Epithelial cell of esophagus (primary cell): ENCODE measurements at places on chromosomes 16 and 17.

GRCh38 chr17:50798424-50799288, 31.3 kb upstream of the ANKRD40CL start:
- peak; percentile 95 for DNase-seq

DNA sequence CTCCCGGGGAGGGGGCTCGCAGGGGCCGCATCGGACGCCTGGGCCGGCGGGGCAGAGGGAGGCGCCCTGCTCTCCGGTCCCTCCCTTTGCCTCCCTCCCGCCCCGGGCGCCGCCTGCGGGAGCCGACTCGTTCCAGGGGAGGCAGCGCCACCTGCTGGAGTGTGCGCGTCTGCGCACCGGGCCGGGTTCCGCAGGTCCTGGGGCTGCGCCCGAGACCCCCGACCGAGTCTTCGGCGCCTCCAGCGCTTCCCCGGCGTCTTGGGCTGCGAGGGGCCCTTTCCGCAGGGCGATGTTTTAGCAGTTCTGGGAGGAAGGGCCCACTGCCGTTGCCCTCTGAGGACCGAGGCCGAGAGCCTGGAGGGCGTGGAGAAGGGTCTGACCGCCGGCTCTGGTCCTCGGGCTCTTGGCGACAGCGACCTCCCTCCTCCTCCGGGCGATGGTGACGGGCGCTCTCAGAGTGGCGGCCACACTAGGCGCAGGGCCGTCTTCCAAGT, 106.3 kb downstream of the SEC14L1 start:
- DNase-seq = peak; percentile 57

DNA sequence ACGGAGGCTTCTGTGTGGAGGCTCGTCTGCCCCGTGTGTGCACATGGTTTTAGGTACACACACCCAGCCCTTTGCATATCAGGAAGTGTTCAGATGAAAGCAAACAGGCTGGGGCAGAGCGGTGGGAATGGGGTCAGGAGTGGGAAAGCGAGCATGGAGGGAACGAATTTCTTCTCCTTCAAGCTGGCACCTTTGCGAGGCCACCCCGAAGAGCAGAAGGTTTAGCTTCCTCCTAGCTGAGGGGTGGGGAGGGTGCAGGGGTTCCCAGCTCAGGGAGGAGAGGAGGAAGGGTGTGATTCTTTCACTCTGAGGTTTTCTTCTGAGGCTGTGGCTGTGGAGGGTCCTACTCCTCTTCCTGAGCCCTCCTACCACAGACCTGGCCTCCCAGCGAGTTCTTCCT, 83.6 kb downstream of the ABR start:
- no peak for DNase-seq

DNA sequence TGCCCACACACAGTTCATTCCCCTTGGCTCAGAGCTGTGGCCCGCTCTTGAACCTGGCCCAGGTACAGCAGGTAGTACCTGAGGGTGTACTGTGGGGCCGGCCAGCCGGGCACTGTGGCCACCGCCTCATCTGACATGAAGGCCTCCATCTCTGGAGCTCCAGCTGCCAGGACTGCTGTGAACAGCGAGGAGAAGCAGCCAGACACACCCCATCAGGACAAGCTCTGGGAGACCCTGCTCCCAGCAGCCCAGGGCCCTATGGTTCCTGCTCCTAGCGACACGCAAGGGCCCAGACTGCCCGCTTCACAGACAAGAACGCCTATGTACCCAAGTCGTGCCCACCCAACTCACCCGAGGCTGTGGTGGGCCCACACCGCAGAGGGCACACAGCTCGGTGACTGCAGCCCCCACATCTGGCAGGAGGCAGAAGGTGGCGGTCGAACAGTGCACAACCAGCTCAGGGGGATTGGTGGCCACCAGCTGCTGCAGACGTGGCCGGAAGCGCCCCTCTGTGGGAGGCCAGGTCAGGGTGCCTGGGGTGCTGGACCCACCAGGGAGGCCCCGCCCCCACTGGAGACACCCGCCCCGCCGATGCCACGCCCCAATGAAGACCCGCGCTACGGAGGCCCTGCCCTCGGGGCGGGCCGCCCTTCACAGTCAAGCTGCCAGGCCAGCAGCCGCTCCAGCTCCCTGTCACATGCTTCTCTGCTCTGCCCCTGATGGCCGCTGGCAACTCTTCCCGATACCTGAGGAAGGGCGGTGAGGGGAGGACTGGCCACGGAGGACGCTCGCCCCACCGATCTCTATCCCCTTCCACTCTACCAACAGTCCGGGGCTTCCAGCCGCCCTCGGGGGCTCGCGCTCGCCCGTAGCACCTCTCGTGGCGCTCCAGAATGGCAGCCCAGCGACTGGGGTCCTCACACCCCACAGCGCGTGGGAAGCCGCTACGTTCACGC, 1.1 kb upstream of the STUB1 start:
- DNase-seq = peak; percentile 44

DNA sequence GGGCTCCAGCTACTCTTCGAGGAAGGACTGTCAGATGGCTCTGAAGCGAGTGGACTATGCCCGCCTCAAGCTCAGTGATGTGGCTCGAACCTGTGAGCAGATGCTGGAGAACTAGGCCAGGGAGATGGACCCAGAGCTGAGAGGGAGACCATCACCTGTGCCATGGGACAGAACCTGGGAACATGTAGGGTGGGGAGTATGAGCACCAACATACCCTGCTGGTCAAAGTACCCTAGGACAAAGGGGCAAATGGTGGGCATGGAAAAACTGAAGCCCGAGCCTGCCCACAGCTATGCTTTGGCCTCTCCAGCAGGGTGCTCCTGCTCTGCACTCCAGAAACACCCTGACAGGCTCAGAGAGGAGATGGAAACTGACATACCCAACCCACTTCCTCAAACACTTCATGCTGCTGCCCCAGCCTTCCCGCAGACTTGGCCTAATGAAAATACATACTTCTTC, 1.9 kb downstream of the MED11 start:
- peak; percentile 12 for DNase-seq

DNA sequence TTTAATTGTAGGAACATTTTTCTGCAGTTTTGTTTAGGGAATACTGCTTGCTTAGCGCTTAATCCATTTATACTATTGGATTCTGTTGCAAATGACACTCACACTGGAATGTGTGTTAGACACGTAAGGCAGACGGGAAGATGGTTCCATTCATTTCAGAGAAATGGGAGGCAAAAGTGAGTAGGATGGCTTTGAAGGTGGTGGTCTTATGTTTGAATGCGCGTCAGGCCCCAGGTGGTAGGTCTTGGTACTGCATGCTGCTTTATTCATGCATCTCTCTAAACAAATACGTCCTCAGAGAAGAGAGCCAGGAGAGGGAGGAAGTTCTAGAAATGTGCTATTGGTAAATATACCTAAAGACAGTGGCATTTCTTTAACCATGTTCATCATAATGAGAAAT, 997.6 kb upstream of the RBFOX1 start:
- peak; percentile 0 for DNase-seq

DNA sequence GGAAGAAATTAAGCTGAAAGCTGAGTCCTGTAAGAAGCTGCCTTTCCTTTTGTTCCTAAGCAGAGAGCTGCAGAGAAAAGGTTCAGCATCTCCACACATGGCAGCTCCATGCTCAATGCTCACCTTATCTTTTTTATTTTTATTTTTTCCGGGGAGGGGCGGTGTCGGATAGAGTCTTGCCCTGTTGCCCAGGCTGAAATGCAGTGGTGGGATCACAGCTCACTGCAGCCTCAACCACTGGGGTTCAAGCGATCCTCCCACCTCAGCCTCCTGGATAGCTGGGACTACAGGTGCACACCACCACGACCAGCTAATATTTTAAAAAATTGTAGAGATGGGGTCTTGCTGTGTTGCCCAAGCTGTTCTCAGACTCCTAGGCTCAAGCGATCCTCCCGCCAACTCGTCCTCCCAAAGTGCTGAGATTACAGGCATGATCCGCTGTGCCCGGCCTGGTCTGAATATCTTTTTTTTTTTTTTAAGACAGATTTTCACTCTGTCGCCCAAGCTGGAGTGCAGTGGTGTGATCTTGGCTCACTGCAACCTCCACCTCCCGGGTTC, 28.3 kb upstream of the CIBAR2 start:
- no peak for DNase-seq

- DNase-seq = peak; percentile 47
These were observed 803 bp upstream of the TLCD2 start for GRCh38 chr17:1710807-1711553.

GRCh38 chr17:22704674-22705073, 1012.4 kb downstream of the KCNJ18 start:
- DNase-seq = no peak

DNA sequence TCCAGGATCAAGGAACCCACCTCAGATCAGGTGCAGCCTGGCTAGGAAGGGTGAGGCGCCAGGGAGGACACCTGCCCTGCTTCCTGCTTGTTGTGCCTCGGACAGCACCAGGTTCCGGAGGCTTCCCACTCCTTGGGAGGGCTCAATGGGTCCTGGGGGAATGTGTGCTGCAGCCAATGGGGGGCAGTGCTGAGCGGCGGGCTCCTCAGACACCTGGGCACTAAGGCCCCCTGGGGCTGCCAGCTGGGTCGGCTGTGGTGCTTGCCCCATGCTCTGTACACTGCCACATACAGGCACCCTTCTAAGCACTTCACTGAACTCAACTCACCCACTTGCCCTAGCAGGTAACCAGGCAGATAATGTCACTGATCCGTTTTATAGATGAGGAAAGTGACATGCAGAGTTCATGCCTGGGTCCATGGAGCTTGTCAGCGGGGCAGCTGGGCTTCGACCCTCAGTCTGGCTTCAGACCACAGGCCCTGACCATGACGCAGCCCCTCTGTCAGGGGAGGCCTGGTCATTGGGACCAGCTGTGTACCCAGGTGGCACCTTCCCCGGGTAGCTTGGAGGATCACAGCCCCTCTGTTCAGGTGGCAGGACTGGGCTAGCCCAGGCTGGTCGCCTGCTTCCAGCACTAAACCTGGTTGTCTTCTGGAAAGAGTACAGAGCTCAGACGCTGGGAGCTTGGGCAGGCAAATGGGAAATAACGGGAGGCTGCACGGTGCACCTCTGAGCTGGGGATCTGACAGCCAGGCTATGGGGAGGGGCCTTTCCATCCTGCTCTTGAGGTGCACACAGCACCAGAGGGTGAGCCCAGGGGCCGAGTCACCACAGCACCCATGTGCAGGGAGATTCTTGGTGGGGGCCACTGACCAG, 8.2 kb downstream of the FN3K start:
- no peak for DNase-seq

DNA sequence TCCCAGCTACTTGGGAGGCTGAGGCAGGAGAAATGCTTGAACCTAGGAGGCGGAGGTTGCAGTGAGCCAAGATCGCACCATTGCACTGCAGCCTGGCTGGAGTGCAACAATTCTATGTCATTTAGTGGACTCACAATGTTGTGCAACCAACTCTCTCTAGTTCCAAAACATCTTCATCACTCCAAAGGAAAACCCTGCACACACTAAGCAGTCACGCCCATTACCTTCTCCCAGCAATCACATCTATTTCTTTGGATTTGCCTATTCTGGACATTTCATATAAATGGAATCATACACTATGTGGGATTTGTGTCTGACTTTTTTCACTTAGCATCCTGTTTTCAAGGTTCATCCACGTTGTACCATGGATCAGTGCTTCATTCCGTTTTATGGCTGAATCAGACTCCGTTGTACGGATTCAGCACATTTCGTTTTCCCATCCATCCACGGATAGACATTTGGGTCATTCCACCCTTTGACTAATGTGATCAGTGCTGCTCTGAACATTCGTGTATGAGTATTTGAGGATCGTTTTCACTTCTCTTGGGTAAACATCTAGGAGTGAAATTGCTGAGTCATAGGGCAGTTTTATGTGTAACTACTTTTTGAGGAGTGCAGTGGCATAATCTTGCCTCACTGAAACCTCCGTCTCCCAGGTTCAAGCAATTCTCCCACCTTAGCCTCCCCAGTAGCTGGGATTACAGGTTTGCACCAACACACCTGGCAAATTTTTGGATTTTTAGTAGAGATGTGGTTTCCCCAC, 45.4 kb upstream of the EMP2 start:
- peak; percentile 67 for DNase-seq

DNA sequence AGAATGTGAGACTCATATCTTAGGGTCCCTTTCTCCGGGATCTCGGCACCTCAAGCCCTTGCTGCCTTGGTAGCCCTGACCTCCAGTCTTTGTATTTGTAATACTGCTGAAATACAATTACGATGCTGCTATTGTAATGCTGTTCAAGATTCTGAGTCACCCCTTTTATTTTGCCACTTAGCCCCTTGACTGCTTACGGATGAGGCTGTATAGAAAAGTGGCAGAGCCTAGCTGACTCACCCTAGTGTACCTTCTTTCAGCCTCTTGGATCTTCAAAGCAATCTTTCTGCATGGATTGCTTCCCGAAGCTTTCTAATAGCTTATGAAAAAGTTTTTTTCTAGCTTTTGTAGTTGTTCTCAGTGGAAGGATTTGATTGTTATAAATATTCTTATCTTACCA, 187.9 kb downstream of the KCNJ2 start:
- DNase-seq = no peak

- DNase-seq = peak; percentile 25
These were observed 7.7 kb downstream of the ASIC2 start for GRCh38 chr17:33285413-33285812.

DNA sequence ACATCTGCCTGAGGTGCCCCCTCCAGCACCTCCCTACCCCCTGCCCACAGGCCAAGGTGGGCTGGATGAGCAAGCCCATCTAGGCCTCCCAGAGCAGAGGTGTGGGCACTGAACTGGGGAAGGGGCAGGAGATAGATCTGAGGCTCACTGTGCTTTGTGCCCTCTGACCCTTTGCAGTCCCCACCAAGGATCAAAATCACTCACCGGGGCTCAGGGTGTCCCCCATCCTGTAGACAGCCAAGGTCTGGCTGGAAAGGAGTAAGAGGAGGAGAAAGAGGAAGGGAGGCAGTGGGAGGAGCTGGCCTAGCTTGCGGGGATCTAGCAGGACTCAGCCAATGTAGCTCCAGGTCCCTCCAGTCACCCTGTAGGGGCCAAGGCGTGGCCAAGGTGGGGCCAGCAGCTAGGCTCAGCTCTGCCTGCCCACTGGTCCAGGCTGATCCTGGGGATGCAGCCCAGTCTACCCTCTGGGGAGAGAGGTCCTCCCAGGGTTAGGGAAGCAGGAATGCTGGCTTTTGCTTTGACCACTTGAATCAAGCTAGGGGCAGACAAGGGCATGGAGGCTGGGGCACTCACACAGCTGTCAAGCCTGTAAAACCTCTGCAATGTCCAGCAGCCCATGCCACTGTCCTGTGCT, 1.8 kb downstream of the SLC12A4 start:
- DNase-seq = peak; percentile 58

GRCh38 chr17:42946812-42947211, 17.4 kb downstream of the AARSD1 start:
- DNase-seq = no peak

DNA sequence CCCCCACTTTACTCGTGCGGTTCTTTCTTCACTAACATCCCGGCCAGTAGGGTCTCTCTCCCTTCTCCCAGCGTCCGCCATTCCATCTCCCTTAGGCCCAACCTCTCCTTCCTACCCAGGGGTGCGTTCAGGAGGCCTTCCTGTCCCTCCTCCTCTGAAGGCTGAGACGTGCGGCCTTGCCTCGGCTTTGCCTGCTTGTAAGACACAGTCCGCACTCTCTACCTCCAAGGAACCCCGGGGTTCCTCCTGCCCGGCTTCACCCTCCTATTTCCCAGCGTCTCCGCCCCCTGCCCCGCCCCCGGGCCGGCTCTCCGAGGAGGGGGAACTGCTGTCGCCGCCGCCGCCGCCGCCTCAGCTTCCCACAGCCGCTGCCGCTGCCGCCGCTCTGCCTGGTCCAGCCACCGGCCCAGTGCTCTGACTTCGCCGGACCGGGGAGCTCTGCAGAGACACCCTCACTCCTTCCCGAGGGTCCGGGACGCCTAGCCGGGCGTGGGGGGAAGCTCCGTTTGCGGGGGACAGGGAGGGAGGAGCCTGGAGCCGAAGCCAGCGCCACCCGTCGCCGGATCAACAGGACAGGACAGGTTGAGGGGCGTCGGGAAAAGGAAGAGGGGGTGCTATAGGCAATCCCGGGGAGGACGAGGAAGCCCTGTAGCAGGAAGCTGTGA, 1.2 kb upstream of the FGF11 start:
- peak; percentile 84 for DNase-seq
